ENCODE measurements at places on chromosomes 16 and 17. TPM values are rescaled to one million over a fixed set of nuclear protein-coding genes. Genes with fewer than 3 reads are reported as not detected.
A peak's percentile ranks its signal among the peaks of the same experiment; 100 is the strongest.

GRCh38 chr17:40540448-40540847, 24.8 kb downstream of the CCR7 start:
- H3K36me3 ChIP-seq = no peaks in the 10 kb centered on the region
- H3K4me1 ChIP-seq = no peaks in the 10 kb centered on the region
- peak overlapping the region; percentile 89 for H3K27ac ChIP-seq
- H3K27me3 ChIP-seq = no peaks in the 10 kb centered on the region

MPV17L gene
- total RNA-seq = 13.9 TPM

GRCh38 chr16:28504707-28505404, 1.8 kb downstream of the IL27 start:
- peaks cover 13% of the 10 kb centered on the region for H3K27me3 ChIP-seq
- no peak overlapping the region for H3K27ac ChIP-seq
- DNase-seq = no peak

GRCh38 chr17:57567251-57567650, 177.8 kb downstream of the CCDC182 start:
- H3K27ac ChIP-seq = no peak overlapping the region
- no peak for DNase-seq
- H3K36me3 ChIP-seq = no peaks in the 10 kb centered on the region
- H3K4me1 ChIP-seq = peaks cover 13% of the 10 kb centered on the region

GRCh38 chr17:43628089-43628650, 33.6 kb downstream of the MEOX1 start:
- no peak for DNase-seq
- no peaks in the 10 kb centered on the region for H3K4me1 ChIP-seq
- no peaks in the 10 kb centered on the region for H3K36me3 ChIP-seq
- H3K27ac ChIP-seq = no peak overlapping the region
- no peak overlapping the region for H3K4me3 ChIP-seq

- no peaks in the 10 kb centered on the region for H3K27me3 ChIP-seq
- DNase-seq = no peak
- H3K4me3 ChIP-seq = no peak overlapping the region
- no peaks in the 10 kb centered on the region for H3K4me1 ChIP-seq
- no peak overlapping the region for H3K27ac ChIP-seq
- no peaks in the 10 kb centered on the region for H3K36me3 ChIP-seq
Measured at GRCh38 chr17:18076936-18077335, 10.8 kb upstream of the DRG2 start.

DNA sequence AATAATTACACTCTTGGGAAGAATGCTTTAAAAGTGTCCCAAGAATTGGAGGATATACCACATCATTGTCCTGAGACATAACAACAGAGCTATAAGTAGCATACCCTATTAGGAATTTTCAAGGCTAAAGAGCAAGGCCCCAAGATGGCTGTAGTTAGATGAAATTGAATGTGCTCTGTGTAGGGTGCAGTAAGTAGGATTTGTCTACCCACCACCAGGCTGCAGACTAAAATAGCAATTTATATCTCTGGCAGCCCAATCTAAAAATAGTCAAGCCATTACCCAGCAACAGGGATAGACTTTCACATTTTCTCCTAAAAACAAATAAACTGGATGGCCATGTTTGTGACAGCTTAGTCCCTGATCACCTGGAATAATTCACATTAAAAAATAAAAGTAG, 5.6 kb downstream of the MMD start:
- H3K36me3 ChIP-seq = peaks cover 31% of the 10 kb centered on the region
- DNase-seq = no peak
- H3K27ac ChIP-seq = peak overlapping the region; percentile 57
- no peaks in the 10 kb centered on the region for H3K4me1 ChIP-seq
- H3K27me3 ChIP-seq = no peaks in the 10 kb centered on the region

DNA sequence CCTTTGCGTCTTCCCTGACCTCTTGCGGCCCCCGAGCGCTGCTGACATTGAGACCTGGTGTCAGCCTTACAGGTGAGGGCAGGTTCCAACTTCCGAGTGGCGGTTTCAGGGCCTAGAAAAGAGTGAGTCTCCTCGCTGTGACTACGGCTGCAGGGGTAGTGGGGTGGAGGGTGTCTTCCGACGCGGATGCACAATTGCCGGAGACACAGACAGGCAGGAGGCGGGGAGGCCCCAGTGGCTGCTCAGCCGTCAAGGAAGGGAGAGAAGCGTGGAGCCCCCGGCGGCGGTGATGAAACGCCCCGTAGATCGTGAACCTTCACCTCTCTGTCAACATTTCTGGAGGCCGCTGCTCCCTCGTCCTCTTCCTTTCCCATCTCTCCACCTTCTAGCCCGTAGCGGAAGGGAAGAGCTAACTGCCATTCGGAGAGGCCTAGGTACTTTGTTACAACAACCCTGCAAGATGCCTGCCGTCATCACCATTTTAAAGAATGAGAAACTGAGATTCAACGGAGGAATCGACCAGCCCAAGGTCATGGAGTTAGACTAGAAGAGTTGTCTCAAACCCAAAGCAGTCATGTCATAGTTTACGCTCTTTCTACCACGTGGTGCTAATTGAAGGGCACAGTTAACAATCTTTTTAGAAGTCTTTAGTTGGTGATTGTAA, 485 bp downstream of the DNAJA3 start:
- DNase-seq = no peak
- H3K27me3 ChIP-seq = no peaks in the 10 kb centered on the region
- H3K4me3 ChIP-seq = peak overlapping the region; percentile 75

GDPD1 gene
- 4.3 TPM for total RNA-seq

GRCh38 chr16:74297145-74297665, 591 bp downstream of the PSMD7 start:
- no peak for DNase-seq
- no peaks in the 10 kb centered on the region for H3K27me3 ChIP-seq
- peak overlapping the region; percentile 89 for H3K27ac ChIP-seq

Measured in sigmoid colon (tissue), 7 donors.